ENCODE measurements at places on chromosomes 13 and 19.

DNA sequence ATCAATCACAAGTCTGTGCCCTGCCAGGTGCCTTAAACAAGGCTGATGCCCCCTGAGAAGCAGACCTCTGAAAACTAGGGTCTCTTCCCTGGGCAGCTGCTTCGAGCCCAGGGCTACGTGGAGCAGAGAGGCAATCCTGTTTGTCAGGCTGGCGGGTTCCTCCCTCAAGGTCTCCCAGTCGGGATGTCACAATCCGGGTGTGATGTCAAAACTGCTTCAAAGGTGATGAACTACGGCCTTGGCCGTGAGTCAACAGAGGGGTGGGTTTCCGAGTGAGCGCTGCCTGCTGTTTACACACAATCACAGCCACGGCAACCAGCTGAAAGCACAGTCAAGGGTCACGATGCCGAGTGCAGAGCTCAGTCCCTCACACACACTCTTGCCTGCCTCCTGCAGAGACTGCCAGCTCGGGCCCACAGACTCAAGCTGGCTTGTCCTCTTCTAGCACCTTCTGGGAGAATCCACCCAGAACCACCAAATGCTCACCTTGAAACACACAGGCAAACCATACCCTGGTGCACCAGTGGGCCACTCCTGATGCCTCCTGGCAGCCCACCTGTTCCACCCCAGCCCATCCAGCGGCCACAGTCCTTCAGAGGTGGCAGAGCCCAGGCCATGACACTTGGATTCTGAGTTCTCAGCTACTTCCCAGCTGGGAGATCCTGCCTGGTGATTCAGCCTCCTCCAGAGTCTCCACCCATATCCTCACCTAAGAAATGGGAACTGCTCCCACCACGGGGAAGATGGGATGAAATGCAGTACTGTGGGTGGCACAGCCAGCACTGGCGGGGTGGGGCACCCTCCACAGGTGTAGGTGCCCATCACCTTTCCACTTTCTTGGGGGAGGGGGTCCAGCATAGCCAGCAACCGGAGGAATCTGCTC lies 6.8 kb downstream of the ELL start:
- no peak for DNase-seq

GRCh38 chr13:113929628-113930615 lies 44.0 kb downstream of the C13orf46 start:
- no peak for DNase-seq

DNA sequence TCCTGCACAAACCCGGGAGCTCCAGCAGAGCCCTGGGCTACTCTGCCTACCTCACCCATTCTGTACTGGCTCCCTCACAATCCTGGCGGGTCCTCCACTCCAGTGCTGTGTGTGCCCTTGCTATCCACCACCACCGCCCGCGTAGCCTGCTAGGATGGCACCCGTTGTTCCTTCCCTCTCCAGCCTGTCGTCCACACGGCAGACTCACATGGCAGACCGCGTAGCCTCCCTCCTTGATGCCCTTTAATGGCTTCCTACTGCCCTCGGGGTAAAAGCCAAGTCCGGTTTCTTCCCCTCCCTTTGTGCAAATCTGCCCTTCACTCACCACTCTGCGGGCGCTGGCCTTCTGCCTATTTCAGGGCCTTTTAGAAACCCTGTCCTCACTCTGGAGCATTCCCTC lies 106.6 kb downstream of the RAB20 start:
- no peak for DNase-seq

DNA sequence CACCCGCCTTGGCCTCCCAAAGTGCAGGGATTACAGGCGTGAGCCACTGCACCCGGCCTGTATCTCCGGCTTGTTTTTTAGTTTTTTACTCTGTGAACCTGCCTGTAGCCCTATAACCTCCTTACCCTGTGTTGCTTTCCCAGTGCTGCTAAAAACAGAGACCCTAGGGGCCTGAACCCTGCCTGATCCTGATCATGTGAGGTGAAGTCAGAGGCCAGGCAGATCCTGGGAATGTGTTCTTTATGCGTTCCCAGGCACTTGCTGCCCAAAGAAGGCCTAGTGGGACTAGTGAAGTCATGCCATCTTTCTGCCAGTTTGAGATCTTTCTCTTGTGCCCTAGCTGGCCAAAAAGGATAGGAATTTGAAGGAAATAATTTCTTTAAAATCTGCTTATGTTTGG lies 4.6 kb downstream of the UBA2 start:
- DNase-seq: no peak

- DNase-seq: no peak
These were observed 23.4 kb downstream of the ZNF560 start for GRCh38 chr19:9474975-9475374.

GRCh38 chr13:71368336-71368735 lies 498.7 kb downstream of the DACH1 start:
- DNase-seq: no peak

DNA sequence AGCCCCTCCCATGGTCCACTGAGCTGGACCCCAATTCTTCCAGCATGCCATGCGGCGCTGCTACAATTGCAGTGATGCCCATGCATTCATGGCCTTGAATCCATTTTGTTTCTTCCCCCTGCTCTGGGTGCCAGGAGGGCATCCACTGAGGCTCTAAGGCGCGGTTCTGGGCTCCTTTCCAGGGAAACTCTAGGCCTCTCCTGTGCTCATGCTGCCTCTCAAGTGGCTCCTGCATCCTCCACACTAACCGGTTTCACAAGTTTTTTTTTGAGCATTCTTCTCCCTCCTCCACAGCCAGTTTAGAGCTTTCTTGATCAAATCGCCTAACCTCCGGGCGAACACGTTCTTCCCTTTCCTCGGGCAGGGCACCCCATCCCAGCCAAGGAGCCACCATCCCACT lies 69.1 kb upstream of the FLT1 start:
- DNase-seq: no peak

GRCh38 chr19:32928806-32929205 lies 43.0 kb downstream of the CEP89 start:
- no peak for DNase-seq

- no peak for DNase-seq
These were observed 73.5 kb upstream of the IRS2 start for GRCh38 chr13:109859898-109860297.

- peak; percentile 8 for DNase-seq
These were observed at the start of gene SLITRK6 for GRCh38 chr13:85799097-85799582. Gene SLITRK6 (minus strand): TSS chr13:85799419. CDS start chr13:85796508, 2,911 bp downstream.

DNA sequence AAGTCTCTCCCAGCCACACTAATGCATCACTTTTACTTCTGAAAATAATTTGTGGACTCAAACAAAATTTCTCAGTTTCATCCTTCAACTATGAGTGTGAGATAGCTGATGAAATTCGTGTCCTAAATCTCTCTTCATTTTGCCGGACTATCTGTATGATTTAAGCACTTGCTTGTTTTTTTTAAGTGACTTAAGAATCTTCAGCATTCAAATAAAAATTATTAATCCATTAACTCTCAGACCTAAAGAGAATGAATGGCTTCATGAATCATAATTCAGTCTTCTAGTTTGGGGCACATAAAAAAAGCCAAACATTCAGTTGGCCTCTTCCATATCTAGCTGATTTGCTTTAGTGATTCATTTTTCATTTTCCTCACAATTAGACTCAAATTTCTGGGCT lies 579.5 kb downstream of the DCT start:
- no peak for DNase-seq

DNA sequence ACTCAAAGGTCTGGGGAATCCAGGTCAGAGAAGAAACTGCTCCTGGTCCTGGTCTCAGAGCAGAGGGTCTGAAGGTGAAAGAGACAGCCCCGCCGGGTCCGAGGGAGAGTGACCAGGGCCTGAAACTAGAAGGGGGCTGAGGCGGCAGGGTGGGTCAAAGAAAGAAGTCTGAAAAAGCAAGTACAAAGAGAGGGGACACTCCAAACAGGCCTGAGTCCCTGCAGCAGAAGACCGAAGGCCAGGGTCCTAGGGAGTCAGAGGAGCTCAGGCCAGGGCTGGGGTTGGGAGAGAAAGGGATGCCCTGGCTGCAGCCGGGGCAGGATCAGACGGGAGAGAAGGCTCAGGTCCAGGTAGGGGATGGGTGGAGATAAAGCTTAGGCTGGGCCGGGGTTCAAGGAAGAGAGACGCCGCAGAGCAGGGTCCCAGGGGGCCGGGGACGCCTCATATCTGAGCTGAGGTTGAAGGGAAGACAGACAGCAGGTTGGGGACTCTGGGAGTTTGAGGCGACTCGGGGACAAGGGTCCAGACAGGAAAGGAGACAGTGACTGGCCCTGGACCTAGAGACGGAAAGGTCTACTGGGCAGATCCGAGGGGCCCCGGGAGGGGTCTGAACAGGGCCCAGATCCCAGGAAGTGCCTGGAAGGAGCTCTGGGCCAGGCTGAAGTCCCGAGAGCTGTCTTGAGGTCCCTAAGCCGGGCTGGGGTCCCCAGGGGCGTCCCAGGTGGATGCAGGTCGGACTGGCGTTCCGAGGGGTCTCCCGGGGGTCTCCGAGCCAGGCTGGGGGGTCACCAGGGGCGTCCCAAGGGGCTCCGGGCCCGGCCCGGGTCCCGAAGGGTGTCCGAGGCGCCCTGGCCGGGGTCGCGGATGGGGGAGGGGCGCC lies 795 bp downstream of the MLLT1 start:
- DNase-seq: no peak

DNA sequence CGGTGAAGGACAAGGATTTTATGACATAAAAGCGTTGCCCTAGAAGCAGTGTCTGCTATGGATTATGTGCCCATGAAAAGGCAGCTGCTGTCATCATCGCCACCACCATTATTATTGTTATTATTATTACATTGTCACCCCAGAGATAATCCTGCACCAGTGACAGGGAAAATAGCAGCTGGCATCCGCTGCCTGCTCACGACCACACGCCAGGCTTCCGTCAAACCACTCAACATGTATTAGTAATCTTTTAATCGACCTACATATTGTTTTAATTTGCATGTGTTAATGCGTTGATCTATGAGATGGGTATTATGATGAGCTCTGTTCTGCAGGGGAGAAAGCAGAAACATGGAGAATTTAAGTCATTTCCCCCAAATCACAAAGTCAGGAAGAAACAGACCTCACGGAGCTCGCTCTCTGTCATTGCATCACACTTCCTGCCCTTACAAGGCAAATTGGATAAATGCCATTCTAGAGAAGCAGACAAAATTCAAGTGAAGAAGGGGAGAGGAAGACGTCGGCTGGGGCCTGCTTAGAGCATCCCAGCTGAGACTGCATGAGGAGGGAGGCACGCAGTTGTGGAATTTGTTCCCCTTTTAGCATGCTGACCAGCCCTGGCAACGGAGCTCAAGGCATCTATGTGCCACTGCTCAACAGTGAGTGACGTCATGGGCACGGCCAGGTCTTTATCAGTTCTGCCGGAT lies at the start of gene FFAR3:
Gene FFAR3 (plus strand): TSS at position 594 of the 707 bp plus-strand sequence. CDS start 431 bp downstream, outside the sequence.
- DNase-seq: peak; percentile 4

DNA sequence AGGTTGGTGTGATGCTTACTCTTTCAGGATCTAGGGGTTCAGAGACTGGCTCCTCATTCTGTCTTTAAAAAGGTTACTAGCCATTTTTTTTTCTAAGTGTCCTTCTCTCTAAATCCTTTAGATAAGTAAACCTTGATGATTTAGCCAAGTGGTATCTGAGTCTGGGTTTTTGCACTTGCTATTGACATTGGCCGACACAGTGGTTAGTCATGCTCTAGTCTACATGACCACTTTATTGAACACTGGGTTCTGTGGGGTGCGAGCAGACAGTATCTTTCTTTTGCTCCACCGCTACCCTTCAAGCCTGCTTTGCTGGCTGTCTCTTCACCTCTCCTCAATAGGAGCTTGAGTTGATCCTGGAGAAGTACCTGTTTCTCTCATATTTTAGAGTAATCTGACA lies 6.2 kb upstream of the NUP58 start:
- DNase-seq: no peak

GRCh38 chr19:34577531-34578101 lies 96.1 kb downstream of the WTIP start:
- no peak for DNase-seq

- DNase-seq: no peak
These were observed 626.1 kb upstream of the SLITRK6 start for GRCh38 chr13:86425170-86425815.

DNA sequence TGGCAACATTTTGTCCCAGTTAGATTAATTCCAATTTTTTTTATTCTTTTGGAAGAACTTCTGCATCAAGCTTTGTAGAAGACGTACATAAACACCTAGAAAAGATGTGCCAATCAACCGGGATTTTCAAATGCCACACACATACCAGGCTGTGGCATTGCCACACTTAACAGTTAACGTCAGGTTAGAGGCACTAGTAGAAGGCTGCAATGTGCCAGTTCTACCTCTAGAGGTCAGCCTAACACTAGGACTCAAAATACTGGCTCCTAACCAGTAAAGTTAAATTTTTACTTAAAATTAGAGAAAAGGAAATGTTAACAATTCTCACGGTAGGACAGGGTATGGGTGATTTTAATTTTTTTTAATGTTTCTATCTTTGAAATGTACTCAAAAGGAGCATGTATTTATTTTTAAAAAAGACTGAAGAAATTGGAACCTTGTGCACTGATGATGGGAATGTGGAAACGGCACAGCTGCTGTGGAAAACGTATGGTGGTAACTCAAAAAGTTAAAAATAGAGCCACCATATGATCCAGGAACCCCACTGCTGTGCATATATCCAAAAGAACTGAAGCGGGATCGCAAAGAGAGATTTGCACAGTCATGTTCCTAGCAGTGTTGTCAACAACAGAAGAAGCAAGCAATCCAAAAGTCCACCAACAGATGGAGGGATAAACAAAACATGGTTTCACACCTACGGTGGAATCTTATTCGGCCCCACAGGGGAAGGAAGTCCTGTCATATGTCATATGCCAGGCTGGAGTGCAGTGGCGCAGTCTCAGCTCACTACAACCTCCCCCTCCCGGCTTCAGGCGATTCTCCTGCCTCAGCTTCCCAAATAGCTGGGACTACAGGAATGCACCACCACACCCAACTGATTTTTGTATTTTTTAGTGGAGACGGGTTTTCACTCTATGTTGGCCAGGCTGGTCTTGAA lies 30.3 kb downstream of the CRYL1 start:
- DNase-seq: peak; percentile 32

GRCh38 chr19:5186293-5187050 lies 154.1 kb downstream of the PTPRS start:
- peak; percentile 88 for DNase-seq

DNA sequence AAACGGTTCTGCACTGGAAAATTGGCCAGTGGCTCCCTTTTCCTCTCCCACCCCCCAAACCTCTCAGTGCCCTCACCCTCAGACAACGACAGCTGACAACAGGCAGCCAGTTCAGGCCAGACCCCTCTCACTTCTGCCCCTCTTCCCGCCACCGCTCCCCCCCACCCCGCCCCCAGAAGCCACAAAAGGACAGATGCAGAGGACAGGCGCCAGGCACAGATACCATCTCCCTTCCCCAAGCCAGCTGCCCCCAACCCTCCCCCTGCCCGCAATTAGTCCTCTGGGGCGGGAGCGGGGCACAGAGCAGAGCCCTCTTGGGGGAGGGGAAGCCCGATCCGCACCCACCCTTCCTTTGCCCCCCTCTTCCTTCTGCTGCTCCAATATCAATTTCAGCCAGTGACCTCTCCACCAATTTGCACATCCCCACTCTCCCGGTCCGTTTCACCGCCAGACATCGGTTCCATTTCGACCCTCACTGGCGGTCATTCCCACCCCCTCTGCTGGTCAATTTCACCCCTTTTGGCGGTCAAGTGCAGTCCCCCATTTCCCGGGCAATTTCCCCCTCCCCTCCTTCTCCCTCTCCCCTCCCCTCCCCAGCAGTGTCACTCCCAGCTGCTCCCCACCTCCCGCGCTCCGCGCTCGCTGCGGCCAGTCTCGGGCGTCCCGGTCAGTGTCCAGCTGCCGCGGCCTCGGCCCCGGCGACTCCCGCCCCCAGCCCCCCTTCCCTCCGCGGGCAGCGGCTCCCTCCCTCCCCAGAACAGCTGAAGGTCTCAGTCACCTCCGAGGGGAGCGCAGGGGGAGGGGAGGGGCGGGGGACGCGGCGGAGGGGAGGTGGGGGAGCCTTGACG lies at the start of gene SHD:
Gene SHD (plus strand): TSS at position 848 of the 848 bp plus-strand sequence. CDS start 798 bp downstream, outside the sequence.
- DNase-seq: no peak

GRCh38 chr19:43545981-43546380 lies 13.0 kb downstream of the ZNF575 start:
- DNase-seq: no peak

GRCh38 chr19:54448040-54448773 lies 792 bp upstream of the LENG8 start:
- DNase-seq: peak; percentile 17
